Stimulated activated CD8-positive, alpha-beta memory T cell treated with anti-CD3 and anti-CD28 coated beads, Interleukin-4, amount 100 ng/mL, for 4 hours (primary cell): ENCODE measurements at places on chromosomes 16 and 17.

- no peak for DNase-seq
Measured at GRCh38 chr17:20010099-20010863, 1.1 kb downstream of the SPECC1 start.

GRCh38 chr17:27848931-27849330 lies 44.2 kb downstream of the LYRM9 start:
- DNase-seq = no peak

DNA sequence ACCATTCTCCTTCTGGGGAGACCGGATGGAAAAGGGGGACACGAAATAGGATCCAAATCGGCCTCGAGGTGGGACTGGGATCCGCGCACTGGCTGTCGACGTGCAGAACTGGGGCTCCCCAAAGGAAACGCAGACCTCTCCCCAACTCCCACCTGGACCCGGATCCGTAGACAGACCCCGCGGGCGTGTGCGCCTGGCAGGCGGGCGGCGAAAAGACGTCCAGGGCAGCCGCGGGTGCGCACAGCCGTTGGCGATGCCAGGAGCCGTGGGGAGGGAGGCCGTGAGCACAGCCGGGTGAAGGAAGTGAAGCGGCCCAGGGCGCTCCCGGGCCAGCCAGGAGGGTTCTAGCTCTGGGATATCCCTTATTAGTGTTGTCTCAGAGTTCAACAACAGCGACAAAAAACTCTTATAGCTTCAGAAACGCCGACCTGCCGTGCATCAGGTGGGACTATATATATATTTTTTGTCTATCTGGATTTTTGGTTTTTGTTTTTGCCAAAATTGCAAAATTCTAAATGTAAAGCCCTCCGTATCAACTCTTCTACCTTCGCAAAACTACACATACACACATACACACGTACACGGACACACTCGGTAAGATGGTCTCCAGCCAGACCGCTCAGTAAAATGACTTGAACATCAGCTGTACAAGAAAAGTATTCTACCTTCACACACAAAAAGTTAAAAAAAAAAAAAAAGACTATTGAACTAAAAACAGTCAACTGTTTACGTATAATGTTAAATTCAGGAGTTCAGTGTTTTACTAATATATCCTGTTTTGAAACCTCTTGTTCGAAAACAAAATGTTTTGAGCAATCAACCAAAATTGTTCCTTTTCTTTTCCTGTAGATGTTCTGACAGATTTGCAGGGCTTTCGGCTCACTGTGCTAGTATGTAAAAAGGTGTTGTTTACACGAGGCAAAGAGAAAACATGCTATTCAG lies 5.2 kb upstream of the AATF start:
- DNase-seq = no peak

DNA sequence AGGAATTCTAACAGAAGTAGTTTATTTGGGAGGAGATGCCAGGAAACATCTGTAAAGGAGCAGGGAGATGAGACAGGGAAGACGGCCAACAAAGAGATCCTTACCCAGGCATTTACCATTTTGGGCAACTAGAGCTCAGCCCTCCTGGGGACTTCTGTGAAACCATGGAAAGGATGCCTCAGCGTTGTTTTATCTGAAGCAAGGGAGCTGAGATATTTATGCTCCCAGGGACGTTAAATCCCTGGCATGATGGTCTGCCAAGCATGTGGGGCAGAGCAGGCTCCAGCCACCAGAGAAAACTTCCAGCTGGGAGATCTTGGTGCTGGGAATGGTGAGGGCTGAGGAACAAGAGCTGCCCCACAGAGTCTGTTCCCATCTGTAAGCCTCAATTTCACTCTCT lies 114.8 kb upstream of the FOXF1 start:
- no peak for DNase-seq

- DNase-seq = no peak
Measured at GRCh38 chr17:7130621-7131422, 16.2 kb upstream of the ASGR2 start.

- DNase-seq = no peak
Measured at GRCh38 chr17:14815079-14815478, 450.0 kb downstream of the PMP22 start.
